ENCODE measurements at places on chromosomes 16 and 17. TPM values are rescaled to one million over a fixed set of nuclear protein-coding genes. Genes with fewer than 3 reads are reported as not detected.

Gene KRT24
- not detected for total RNA-seq

DNA sequence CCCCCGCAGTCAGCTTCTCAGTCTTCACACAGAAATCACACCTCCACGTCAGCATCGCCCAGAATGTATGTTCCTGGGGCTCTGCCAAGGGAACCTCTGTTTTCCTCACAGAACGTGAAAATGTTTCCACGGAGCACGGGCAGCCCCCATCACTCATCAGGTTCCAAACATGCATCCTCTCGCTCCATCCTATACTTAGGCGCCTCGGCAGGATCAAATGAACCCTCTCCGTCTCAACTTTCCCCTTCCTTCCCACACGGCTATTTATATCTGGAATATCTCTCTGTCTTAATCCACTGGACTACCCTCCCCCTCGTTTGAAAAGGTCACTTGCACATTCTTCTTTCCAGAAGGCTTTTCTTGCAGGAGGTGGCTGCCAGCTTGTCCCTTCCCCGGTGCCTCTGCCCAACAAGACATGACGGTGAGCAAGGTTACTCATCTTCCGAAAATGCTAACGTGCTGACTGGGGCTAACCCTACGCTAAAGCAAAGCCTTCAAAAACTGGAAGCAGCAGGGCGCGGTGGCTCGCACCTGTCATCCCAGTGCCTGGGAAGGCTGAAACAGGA is 21.6 kb downstream of the NXN start:
- H3K27ac ChIP-seq = no peak overlapping the region
- peaks cover 7% of the 10 kb centered on the region for H3K27me3 ChIP-seq
- DNase-seq = no peak
- H3K4me1 ChIP-seq = no peaks in the 10 kb centered on the region
- H3K4me3 ChIP-seq = no peak overlapping the region

DNA sequence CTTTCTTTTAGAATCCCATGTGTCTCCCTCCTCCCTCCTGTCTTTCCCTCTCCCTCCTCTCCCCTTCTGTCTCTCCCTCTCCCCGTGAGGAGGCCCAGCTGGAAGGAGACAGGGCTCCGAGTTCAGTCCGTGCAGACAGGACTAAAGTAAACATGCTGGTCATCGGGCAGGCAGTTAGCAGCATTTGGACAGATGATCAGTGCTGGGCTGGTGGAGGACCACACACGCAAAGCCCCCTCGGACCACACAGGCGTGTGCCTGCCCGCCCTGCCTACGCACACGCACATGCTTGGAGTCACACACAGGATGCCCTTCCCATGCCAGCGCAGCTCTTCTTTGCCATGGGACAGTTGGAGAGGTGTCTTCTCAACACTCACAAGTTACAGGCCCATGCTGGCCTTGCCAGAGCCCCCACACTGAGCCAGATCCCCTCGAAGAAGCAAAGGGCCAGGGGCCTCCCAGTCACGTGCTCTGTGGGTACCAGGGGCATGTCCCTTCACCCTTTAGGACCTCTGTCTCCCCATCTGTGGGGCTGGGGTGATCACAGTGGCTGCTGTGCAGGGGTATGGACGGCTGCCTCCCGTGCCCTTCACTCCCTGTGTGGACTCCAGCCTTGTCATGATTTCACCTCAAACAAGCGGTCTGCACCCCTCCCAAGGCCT is 215.7 kb upstream of the FOXF1 start:
- DNase-seq = no peak
- no peak overlapping the region for H3K27ac ChIP-seq
- H3K36me3 ChIP-seq = no peaks in the 10 kb centered on the region
- H3K4me1 ChIP-seq = no peaks in the 10 kb centered on the region
- peaks cover 52% of the 10 kb centered on the region for H3K27me3 ChIP-seq

- peaks cover 7% of the 10 kb centered on the region for H3K4me1 ChIP-seq
- no peaks in the 10 kb centered on the region for H3K27me3 ChIP-seq
- H3K27ac ChIP-seq = no peak overlapping the region
- no peaks in the 10 kb centered on the region for H3K36me3 ChIP-seq
- no peak overlapping the region for H3K4me3 ChIP-seq
- DNase-seq = no peak
Measured at GRCh38 chr16:89636663-89637062, 20.8 kb downstream of the CHMP1A start.

Gene SREBF1
- 184 TPM for total RNA-seq

DNA sequence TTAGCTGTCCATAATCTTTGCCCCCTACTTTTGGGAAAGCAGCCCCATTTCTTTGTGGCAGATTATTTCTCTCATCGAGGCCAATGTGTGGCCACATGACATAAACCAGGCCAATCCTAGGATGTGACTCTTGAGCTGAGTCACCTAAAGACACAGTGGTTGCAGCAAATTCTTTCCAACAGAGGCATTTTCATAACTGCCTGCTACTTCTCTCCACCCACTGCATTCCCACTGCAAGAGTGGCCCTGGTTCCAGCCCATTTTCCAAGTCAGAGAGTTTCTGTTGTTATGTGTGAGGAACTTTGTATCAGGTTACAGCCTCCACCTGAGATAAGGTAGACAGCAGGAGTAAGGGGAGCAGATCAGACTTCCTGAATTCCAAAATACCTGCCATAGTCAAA is 195.2 kb downstream of the RGS9 start:
- H3K27ac ChIP-seq = no peak overlapping the region
- no peaks in the 10 kb centered on the region for H3K36me3 ChIP-seq
- no peak for DNase-seq
- H3K4me1 ChIP-seq = no peaks in the 10 kb centered on the region
- H3K27me3 ChIP-seq = peaks cover 28% of the 10 kb centered on the region
- no peak overlapping the region for H3K4me3 ChIP-seq

Gene RIPOR1
- total RNA-seq = 17.8 TPM

DNA sequence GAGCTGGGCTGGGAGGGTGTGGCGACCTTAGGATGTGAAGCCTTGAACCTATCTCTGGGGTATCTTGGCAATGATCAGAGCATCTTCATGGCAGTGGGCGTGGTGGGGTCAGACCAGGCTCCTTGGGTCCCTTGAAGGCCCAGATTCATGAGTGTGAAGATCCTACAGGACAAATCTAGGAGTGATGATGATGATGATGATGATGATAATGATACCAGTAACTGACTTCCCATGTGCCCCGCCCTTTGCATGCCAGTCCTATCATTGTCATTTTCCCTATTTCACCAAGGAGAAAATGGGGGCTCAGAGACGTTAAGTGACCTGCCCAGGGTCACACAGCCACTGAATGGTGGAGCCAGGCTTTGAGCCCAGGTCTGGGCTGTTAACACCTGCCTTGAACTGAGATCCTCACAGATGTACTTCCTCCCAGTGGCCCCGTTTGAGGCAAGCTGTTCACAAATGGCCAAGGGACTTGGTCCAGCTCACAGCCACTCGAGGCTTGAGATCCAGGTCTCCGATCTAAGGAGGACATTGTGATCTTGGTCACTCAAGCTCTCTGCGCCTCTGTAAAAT is 13.4 kb downstream of the SLC12A3 start:
- H3K27me3 ChIP-seq = peaks cover 2% of the 10 kb centered on the region
- no peak overlapping the region for H3K27ac ChIP-seq
- DNase-seq = no peak
- peaks cover 2% of the 10 kb centered on the region for H3K4me1 ChIP-seq
- H3K4me3 ChIP-seq = no peak overlapping the region

DNA sequence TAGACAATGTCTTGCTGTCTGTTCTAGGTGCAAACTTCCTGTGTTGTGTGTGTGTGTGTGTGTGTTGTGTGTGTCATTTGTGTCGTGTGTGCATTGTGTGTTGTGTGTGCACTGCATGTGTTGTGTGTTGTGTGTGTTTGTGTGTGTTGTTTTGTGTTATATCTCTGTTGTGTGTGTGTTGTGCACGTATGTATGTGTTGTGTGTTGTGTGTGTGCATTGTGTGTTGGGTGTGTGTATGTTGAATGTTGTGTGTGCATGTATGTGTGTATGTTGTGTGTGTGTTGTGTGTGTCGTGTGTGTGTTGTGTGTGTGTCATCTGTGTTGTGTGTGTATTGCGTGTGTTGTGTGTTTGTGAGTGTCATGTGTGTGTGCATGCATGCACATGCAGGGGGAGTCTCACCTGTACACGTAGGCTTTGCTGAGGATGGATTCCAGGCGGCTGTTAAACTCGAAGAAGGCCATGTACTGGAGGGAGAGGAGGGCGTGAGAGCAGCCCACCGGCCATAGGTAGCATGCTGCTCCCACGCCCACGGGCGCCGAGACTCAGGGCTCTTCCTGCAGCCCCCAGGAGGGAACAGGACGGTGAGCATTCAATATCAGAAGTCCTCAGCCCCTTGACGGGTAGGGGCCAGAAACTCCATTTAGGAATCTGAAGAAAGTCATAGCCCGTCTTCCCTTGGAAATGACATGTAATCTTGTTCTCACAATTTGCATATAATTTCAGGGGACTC is 58.2 kb downstream of the CNGB1 start:
- H3K27ac ChIP-seq = no peak overlapping the region
- DNase-seq = no peak
- H3K4me1 ChIP-seq = no peaks in the 10 kb centered on the region
- H3K36me3 ChIP-seq = no peaks in the 10 kb centered on the region
- H3K27me3 ChIP-seq = no peaks in the 10 kb centered on the region

- H3K27me3 ChIP-seq = no peaks in the 10 kb centered on the region
- peak overlapping the region; percentile 74 for H3K4me3 ChIP-seq
- H3K36me3 ChIP-seq = no peaks in the 10 kb centered on the region
- peak overlapping the region; percentile 100 for H3K27ac ChIP-seq
Measured at GRCh38 chr17:83200231-83200699, 120.9 kb downstream of the METRNL start.

Gene CLDN7
- total RNA-seq = 1.9 TPM

Gene COG4
- 72.5 TPM for total RNA-seq

- H3K27ac ChIP-seq = no peak overlapping the region
- H3K36me3 ChIP-seq = peaks cover 1% of the 10 kb centered on the region
- H3K27me3 ChIP-seq = no peaks in the 10 kb centered on the region
- no peak for DNase-seq
- H3K4me3 ChIP-seq = no peak overlapping the region
- H3K4me1 ChIP-seq = peaks cover 25% of the 10 kb centered on the region
Measured at GRCh38 chr17:46108120-46108519, 85.1 kb downstream of the KANSL1 start.

- H3K4me1 ChIP-seq = no peaks in the 10 kb centered on the region
- DNase-seq = no peak
- no peak overlapping the region for H3K27ac ChIP-seq
- H3K36me3 ChIP-seq = no peaks in the 10 kb centered on the region
Measured at GRCh38 chr16:62478903-62479458, 442.7 kb upstream of the CDH8 start.

GRCh38 chr17:74190154-74190553 is 13.3 kb upstream of the RPL38 start:
- no peak overlapping the region for H3K4me3 ChIP-seq
- H3K27ac ChIP-seq = no peak overlapping the region

DNA sequence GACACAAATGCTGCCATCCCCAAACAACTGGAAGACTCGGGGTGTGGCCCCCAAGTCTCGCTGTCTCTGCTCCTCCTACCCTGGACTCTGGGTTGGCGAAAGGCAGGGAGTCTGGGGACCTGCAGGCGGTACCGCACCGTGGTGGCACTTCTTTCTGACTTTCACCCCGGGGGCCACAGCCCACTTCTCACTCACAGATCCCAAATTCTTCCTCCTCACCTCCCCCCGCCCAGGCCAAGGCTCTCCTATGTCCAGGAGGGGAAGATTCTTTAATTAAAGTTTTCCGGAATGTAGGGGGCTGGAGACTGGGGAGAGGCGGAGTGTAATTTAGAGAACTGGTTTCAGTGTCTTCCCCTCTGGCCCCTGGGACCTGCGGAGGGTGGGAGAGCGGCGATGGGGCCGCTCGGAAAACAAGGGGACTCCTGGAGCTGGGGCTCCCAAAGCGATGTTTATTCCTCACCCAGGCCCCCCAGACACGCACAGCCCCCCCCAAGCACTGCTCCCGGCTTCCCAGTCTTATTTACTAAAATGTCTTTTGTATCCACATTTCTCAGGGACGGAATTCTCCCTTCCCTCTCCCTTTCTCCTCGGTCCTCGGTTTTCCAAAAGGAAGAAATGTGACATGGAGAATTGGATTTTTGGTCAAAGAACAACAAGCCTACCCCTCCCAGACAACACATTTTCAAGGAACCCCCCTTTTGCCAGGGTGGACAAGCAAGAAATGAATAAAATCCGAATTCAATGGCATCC is 1.2 kb downstream of the WNT3 start:
- no peak overlapping the region for H3K27ac ChIP-seq
- H3K4me3 ChIP-seq = no peak overlapping the region
- H3K36me3 ChIP-seq = no peaks in the 10 kb centered on the region
- DNase-seq = no peak

GRCh38 chr17:4477255-4477791 is 21.4 kb upstream of the SPNS2 start:
- no peaks in the 10 kb centered on the region for H3K27me3 ChIP-seq
- H3K4me3 ChIP-seq = no peak overlapping the region
- H3K4me1 ChIP-seq = peaks cover 27% of the 10 kb centered on the region
- DNase-seq = no peak
- peaks cover 1% of the 10 kb centered on the region for H3K36me3 ChIP-seq
- no peak overlapping the region for H3K27ac ChIP-seq

Gene CCDC92B
- total RNA-seq = not detected

GRCh38 chr16:84199861-84200260 is 8.9 kb downstream of the ADAD2 start:
- peaks cover 6% of the 10 kb centered on the region for H3K27me3 ChIP-seq
- no peak for DNase-seq
- H3K36me3 ChIP-seq = no peaks in the 10 kb centered on the region

DNA sequence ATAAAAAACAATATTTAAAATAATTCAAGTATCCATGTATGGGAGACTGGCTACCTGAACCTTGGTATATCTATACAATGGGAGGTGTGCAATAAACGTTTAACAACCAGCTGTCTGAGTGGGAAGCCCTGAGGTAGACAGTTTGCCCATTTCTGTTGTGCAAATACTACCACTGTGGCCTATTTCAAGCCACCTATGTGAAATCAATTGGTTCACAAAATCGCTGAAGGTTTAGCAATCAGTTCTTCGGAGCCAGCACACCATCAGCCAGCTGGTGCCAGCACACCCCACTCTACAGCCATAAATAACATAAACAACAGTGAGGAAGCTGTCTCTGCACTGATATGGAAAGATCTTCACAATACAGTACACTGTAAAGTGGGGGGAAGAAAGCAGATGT is 46.7 kb upstream of the KDM8 start:
- peaks cover 8% of the 10 kb centered on the region for H3K4me1 ChIP-seq
- no peaks in the 10 kb centered on the region for H3K36me3 ChIP-seq
- H3K27me3 ChIP-seq = no peaks in the 10 kb centered on the region
- H3K27ac ChIP-seq = no peak overlapping the region
- no peak overlapping the region for H3K4me3 ChIP-seq

DNA sequence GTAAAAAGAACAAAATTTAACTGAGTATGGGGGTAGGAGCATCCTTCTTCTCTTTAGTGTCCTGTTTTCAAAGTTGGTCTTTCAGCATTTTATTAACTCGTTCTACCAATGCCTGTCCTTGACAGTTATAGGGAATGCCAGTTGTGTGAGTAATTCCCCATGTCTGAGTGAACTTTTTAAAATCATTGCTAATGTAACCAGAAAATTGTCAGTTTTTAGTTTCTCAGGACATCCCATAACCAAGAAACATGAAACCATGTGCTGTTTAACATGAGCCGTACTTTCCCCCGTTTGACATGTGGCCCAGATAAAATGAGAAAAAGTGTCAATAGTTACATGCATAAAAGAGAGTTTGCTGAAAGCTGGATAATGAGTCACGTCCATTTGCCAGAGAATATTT is 71.4 kb upstream of the ARL4D start:
- no peaks in the 10 kb centered on the region for H3K4me1 ChIP-seq
- H3K27ac ChIP-seq = no peak overlapping the region
- no peaks in the 10 kb centered on the region for H3K36me3 ChIP-seq
- no peak for DNase-seq
- no peak overlapping the region for H3K4me3 ChIP-seq
- H3K27me3 ChIP-seq = peaks cover 51% of the 10 kb centered on the region

Data from activated CD8-positive, alpha-beta memory T cell treated with anti-CD3 and anti-CD28 coated beads, Interleukin-2, amount 10 ng/mL, durations not matched to agents 7 days and 5 days (primary cell).